ENCODE measurements at places on chromosomes 13 and 19.

- no peak for DNase-seq
Measured at GRCh38 chr13:40274103-40274502, 392.3 kb downstream of the FOXO1 start.

- no peak for DNase-seq
Measured at GRCh38 chr19:7879836-7880235, 5.6 kb upstream of the PRR36 start.

GRCh38 chr19:30692181-30692811 is 320.1 kb downstream of the ZNF536 start:
- DNase-seq = no peak

DNA sequence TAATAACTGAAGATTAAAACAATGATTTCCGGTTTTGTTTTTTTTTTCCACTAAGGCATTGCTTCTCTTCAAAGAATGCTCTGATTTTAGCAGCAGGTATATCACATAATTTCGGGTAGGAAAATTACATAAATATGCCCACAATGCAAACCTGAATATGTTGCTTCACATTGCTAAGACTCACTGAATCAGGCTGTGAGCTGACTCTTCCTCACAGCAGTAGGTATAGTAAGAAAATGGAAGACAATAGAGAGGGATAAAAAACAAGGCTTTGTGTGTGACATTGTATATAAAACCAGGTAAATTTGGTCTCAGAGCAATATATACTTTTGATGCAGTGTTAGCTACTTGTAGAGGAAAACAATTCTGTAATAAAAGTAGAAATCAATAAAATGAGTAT is 1355.0 kb downstream of the OLFM4 start:
- DNase-seq = no peak

GRCh38 chr13:106796280-106797047 is 228.5 kb upstream of the ARGLU1 start:
- DNase-seq = no peak

DNA sequence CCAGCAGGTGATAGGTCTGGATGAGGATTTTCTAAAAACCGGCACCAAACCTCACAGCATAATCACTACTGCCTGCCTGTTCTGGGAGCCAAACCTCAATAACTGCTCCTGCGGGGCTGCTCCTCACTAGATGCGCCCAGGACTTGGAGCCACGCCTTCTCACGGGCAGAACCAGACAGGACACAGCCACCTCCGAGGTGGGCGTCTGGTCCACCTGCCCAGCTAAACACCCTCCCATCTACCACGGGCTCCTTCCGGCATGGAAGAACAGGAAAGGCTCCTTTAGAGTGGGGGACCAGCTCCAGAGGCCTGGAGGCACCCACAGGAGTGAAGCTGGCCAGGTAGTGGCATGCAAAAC is 73.5 kb downstream of the PEPD start:
- no peak for DNase-seq

DNA sequence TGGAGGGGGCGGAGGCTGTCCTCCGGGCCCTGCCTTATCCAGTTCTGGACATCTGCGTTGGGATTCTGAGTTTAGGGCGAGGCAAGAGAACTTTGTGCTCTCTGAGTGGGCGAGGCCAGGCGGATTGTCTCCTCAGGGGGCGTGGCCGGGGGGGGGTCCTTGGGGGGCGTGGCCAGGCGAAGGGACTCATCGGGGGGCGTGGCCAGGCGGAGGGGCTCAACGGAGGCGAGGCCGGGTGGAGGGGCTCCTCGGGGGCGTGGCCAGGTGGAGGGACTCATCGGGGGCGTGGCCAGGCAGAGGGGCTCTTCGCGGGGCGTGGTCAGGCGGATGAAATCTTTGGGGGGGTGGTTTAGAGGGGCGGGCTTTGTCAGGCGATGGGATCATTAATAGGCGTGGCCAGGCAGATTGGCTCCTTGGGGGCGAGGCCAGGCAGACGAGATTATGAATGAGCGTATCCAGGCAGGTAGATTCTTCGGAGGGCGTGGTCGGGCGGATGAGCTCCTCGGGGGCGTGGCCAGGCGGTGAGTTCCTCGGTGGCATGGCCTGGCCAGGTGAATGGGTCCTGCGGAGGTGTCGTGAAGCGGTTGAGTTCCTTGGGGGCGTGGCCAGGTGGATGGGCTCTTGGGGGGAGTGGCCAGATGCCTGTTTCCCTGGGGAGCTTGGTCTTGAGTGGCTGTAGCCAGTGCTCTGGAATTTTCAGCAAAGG is 10.3 kb upstream of the CACNG7 start:
- no peak for DNase-seq

- no peak for DNase-seq
Measured at GRCh38 chr13:75373988-75374387, 108.0 kb downstream of the TBC1D4 start.

All from stimulated activated CD4-positive, alpha-beta T cell treated with anti-CD3 and anti-CD28 coated beads, Interleukin-2, amount 100 ng/mL, for 48 hours (primary cell).